ENCODE measurements at places on chromosomes 3 and 15. TPM values are rescaled to one million over a fixed set of nuclear protein-coding genes. Genes with fewer than 3 reads are reported as not detected.

Gene PIF1
- 36.3 TPM for total RNA-seq

GRCh38 chr3:43043793-43044192 is 62.1 kb downstream of the POMGNT2 start:
- DNase-seq: no peak

DNA sequence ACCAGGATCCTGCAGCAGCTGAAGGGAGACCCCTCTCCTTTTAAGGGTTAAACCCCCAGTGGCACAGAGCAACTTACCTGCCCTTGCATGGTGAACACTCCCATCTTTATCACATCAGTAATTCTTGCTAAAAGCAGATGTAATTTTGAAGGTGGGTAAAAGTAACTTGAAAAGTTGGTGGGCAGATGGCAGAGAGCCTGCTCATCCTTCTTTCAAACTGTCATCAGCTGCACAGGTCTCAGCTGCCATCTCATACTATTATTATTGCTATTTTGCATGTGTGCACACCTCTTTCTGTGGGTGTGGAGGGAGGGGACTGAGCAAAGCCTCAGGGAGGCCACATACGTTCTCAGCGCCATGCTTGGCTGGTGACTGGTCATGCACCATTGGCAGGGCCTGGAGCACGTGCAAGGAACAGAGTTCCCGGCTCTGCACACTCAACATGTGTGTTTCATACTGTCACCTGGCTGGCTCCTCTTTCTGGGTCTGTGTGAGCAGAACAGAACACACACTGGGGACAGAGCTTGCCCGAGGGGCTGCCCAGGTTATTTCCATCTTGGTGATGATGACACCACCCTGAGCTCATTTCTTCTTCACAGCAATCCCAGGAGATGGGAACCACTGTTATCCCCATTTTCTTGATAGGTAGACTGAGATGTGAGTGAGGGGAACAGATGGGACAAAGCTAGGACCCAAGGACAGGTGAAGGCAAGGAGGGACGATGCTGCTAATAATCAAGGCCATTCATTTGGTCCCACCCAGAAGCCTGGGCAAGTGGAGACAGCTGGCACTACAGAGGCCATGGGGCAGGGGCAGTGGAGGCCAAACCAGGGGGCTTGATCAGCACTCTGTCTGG is 95.8 kb upstream of the KLF13 start:
- DNase-seq: no peak

GRCh38 chr3:127796831-127797150 is 25.5 kb downstream of the MGLL start:
- DNase-seq: no peak

DNA sequence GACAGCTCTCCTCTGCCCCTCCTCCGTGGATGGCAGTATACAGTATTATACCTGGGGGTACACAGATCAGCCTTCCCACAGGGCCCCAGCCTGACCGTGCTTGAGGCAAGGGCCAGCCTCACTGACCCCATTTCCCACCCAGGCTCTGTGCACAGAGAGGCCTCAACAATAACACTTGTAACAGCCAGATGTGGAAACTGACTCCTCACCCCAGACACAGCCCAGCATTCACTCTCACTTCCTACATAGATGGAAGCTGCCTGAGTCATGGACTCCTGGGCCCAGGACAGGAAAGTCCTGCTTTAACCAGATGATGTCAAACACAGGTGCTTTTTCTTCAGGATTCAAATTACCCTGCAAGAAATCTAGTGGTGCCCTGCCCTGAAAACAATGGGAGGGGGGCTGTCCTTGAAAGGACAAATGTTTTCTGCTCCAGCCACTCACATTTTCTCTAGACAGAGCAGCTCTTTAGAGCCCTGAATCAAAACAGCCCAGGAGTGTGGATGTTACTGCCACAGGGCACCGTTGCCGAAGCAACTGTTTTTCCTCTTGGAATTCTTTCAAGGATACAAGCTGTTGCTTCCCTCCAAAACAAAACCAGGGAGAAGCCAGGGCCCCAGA is 16.4 kb downstream of the CCDC12 start:
- DNase-seq: no peak

Gene INSYN1
- not detected for total RNA-seq

- DNase-seq: no peak
Measured at GRCh38 chr3:27767000-27767399, 44.9 kb upstream of the EOMES start.

DNA sequence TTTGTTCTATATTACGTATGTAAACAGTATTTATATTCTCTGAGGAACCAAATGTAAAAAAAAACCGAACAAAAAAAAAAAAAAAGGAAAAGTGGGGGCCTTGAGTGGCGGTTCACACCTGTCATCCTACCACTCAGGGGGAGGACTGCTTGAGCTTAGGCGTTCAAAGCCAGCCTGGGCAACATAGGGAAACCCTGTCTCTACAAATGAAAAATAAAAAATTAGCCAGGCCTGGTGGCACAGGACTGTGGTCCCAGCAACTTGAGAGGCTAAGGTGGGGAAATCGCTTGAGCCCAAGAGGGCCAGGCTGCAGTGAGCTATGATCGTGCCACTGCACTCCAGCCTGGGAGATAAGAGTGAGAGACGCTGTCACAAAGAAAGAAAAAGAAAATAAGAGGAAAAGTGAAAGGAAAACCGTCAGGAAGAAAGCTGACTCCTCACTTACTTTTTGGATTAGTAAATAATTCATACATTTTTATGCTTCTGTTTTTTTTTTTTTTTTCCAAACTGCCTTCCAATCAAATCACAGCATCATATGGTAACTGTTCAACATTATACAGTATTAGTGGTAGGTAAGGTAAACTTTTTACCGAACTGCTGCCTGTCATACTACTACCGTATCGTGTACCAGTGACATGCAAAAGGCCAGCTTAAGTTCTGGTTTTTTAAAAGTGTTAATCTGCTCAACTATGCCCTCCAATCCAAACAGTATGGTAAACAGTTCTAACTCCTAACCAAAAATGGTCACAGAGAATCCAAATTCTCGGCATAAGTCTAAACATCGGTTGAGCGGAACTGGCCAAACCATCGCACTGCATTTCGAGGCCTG is 1.2 kb downstream of the PHC3 start:
- DNase-seq: peak; percentile 33
